ENCODE measurements at places on chromosomes 7 and 10.

DNA sequence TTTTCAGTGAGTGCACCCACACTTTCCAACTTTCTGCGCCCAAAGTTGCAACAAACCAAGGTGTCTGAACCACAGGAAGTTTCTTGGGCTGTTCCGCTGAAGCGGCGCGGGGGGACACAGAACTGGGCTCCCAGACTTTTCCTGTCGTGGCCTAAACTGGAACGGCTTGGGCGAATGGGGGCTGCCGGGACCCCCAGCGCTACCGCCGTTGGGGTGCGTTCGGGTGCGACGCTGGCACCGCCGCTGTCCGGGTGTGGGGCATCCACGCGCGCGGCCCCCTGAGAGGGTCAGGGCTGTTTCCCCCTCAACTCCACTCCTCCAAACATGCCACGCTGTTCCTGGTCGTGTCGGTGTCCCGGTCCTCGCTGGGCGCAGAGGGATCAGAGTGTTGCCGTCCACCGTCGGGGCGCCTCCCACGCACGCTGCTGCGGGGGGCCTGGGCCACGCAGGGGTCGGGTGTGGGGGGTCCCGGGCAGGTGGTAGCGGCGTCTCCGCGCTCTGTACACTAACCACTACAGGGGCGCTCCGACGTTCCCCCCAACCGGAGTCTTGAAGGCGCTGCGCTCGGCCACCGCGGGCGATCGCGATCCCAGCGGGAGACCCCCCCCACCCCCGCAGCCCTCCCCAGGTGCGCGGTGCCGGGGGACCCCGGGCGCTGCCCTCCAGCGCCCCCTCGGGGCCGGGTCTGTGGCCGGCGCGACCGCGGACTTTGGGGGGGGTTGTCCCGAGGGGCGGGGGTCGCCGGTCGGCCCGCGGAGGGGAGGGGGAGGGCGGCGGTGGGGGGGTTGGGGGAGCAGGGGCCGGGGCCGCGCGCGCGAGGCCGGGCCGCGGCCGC, 2.2 kb upstream of the CUX1 start:
- DNase-seq = peak; percentile 61

GRCh38 chr10:73827346-73828089, 16.1 kb upstream of the NDST2 start:
- no peak for DNase-seq

DNA sequence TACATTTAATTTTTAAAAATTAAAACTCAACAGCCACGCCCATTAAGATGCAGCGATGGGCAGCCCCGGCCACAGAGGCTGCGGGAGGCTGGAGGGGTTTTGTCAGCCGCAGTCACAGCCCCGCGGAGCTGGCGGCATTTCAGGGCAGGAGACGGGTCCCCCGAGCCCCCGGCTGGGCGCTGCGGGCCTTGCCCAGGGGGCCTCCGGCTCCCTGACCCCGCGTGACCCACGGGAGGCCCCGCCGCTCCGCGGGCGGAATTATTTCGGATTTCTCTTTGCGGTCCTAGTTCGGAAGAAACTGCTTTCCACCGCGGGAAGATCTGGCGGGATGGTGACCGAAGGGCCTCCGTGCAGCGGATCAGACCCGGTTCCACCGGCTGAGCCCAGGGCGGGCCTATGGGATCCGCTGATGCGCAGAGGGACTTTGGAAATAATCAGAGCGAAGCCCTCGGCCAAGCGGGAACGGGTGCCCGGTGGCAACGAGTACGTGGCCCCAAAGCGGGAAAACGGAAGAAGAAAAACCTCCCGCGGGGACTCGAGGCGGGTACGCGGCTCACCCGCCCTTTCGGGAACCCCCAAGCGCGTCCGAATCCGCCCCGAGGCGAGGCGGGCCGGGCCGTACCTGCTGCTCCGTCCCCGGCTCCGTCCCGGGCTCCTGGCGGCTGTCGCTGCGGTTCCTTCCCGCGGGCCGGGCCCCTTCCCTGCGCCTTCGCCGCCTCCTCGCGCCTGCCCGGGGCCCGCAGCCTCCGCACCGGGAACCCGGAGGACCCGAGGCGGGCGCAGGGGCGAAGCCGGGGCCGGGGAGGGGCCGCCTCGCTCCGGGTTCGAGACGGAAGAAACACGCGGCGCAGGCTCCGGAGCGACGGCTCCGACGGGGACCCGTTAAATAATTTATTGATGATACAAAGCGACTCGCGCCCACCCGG, 1.7 kb downstream of the NKX6-2 start:
- DNase-seq = no peak

DNA sequence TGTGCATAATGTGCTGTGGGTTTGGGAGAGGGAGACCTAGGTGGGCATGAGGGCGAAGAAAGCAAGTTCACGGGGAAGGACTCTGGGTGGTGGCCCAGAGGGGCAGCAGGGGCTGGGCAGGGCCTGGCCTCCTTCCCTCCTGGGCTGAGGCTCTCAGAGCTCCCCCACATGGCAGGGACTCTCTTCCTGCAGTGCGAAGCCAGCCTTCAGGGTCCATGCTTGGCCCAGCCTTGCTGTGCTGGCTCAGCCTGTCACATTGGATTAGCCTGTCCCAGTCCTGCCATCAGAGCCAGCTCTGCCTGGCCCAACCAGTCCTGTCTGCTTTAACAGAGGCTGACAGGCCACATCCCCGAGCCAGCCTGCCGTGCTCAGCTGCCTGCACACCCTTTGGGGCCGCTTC, 20.4 kb upstream of the ZNF488 start:
- no peak for DNase-seq

DNA sequence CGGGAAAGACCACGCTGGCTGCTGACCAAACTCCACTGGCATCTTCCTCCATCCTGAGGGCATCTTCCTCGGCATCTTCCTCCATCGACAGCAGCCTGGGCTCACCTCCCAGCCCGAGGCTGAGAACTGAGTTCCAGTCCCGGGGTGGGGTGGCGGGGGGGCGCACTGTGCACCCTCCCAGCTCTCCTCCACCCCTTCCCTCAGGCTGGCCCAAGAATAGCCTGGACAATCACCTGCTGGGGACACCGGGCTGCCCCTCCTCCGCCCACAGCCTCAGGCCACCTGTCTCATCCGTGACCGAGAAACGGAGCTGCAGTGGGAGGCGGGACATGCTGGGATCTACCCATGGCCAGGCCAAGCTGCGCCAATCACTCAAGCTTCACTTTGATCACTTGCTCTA, 37.2 kb downstream of the DIP2C start:
- no peak for DNase-seq

DNA sequence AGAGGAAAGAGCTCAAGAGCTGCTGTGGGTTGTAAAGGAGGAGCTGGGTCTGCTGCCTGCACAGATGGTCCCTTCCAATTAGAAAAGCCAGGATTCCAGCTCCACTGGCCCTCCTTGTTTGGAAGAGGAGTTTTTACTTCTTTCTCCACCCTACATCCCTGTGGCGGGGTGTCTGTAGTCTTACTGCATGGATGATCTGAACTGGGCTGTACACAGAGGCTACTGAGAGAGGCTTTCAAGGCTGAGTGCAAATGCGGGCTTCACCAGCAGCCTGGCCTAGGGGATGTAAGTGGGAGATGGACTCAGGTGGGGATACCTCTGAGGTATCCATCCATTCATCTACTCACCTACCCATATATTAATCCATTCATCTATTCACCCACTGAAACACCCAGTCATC, 7.1 kb upstream of the CXCL12 start:
- no peak for DNase-seq

DNA sequence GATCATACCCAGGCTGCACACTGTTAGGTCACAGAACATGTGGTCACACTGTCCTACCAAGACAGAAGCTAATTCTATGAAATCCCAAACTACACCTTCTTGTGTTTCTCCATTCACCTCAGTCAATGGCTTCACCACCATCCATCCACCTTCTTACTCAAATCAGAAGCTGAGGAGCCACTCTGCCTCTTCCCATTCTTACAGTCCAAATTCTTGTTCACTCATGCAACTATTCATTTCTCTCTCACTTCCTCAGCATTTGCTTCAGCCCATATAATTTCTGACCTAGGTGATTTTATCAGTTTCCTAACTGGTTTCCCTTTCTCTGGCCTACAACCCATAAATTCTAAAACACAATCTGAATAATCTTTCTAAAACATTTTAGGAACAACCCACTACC, 229.2 kb downstream of the LRRN3 start:
- no peak for DNase-seq

- no peak for DNase-seq
Measured at GRCh38 chr10:80516506-80517075, 21.1 kb upstream of the SH2D4B start.

DNA sequence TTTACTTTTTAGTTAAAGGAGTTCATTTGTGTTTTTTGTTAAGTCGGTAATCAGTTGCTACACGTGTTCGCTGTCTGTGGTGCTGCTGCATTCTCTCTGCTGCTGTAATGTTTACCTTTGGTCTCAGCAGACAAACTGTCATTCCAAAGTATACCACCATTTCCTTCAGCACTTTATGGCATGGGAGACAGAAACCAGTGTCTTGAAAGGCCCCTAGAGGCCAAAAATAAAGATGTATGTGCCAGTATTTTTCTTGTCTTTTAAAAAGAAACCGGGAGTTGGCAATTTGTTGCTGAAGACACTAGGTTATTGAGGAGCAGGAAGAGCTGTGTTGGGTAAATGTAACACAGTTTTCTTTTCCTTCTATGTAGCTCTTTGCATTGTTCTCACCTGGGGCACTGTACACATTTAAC, 24.1 kb downstream of the ZNF92 start:
- no peak for DNase-seq

DNA sequence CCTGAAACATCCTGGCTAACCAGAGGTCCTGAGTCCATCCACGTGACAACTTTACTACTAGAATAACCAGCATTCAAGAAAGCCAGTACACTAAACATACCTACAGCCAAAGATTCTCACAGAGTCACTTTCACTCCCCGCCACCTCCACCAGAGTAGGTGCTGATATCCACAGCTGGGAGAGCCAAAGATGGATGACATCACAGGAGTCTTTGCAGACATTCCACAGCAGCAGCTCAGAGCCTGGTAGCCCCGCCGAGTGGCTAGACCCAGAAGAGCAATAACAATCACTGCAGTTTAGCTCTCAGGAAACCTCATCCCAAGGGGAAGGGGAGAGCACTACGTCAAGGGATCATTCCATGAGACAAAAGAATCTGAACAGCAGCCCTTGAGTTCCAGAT, 13.5 kb upstream of the ADAM22 start:
- DNase-seq = no peak

- peak; percentile 49 for DNase-seq
Measured at GRCh38 chr10:28201410-28202400, 101.2 kb downstream of the MPP7 start.

DNA sequence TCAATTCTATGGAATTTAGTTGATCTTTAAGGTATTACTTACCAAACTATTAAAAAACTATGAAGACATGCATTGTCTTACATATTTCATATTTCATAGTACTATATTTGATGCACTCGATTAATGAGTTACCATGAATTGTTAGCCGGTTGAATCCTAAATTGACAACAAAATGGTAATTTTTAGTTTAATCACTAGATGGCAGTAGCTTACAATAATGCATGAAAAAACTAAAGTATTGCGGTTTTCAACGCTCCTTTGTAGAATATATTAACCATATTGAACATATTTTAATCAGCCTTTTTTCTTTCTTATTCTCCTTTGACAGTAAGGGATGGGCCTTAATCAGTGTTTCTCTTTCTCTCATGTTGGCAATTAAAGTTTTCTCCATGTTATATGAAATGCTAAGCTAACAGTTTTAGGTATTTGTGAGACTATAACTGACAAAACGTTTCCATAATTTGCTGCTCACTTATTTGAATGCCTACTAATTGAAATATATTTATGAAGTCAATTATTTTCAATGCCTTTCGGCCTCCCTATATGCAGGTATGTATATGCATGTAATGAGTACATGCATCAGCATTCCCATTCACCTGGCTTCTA, 48.5 kb upstream of the ARL4A start:
- no peak for DNase-seq

- DNase-seq = no peak
Measured at GRCh38 chr7:97844036-97844435, 28.2 kb downstream of the ASNS start.

DNA sequence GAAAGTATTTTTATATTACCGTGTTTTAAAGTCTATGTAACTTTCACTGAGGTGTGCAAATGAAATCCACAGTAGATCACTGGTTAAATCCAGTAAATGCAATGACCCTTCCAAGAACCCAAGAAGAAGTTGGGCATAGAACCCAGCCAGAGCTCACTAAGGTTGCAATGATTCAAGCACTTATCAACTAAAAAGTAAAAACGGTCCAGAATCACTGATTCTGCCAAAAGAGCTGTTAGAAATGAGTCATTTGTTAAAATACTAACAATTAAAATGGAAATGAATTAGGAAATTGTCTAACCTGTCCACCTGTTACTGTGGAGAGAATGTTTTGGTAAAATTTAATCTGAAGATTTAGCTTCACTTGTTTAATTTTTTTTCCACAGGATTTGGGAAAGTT, 74.4 kb downstream of the ANK3 start:
- DNase-seq = no peak

DNA sequence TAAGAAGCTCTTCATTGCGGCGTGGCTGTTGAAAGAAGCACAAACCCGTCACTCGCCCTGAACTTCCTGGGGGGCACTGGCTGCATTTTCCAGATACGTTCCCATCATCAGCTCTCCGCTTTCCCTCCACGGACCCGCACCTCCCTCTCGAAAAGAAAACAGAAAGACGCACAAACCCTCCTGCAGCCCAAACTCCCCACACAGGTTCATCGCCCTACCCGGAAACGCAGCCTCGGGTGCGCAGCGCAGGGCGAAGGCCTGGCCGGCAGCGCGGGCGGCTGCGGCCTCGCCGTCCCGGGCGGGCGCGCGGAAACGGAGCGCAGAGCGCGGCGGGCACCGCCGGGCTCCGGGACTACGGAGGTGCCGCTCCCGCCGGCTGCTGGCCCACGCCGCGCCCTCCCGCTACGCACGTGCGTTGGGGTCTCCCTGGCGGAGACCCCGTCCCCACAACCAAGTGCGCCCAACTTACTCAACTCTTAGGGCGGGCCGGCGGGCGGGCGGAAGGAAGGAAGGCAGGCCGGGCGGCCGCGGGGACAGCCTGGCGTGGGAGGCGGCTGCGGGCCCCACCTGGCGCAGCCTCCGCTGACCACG, 822 bp downstream of the ZNF800 start:
- no peak for DNase-seq

GRCh38 chr7:44983742-44984477, 5.1 kb upstream of the MYO1G start:
- no peak for DNase-seq

- DNase-seq = no peak
Measured at GRCh38 chr7:4014346-4015050, 667.6 kb upstream of the FOXK1 start.

GRCh38 chr10:69124563-69125268, 738 bp downstream of the VPS26A start:
- DNase-seq = peak; percentile 58

Data from right forelimb (tissue), 1 donor.